Cardiac muscle cell (in vitro differentiated cells and primary cell): ENCODE measurements at places on chromosomes 7 and 10.

GRCh38 chr10:133159611-133159949 lies 439 bp upstream of the KNDC1 start:
- no peak for DNase-seq

DNA sequence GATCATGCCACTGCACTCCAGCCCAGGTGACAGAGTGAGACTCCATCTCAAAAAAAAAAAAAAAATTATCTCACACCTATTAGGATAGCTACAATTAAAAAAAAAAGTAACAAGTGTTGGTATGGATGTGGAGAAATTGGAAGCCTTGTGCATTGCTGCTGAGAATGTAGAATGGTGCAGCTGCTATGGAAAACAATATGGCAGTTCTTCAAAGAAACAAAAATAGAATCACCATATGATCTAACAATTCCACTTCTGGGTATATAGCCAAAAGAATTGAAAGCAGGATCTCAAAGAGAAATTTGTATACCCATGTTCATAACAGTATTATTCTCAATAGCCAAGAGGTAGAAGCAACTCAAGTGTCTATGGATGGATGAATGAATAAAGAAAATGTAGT lies 143.6 kb upstream of the PRR15 start:
- DNase-seq = no peak

GRCh38 chr7:102992938-102993717 lies 80.3 kb downstream of the LRRC17 start:
- no peak for DNase-seq

DNA sequence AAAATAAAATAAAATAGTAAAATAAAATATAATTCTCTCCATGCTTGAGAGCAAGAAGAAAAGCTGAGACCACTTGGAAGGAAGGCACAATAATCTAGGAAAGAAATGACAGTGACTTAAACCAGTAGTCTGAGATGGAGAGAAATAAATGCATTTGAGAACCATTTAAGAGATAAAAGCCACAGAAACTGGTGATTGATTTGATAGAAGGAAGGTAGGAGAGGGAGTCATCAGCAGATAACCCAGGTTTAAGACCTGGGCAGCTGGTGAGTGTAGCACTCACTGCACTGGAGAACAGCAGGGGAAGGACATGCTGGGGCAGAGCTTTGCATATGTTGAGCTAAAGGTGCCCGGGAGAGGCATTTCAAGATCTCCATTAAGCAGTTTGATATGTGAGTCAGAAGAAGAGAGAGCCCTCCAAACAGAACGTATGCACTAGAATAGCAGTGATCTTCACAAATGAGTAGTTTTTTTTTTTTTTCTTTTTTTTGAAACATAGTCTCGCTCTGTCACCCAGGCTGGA lies 268.0 kb downstream of the DYNC1I1 start:
- no peak for DNase-seq

DNA sequence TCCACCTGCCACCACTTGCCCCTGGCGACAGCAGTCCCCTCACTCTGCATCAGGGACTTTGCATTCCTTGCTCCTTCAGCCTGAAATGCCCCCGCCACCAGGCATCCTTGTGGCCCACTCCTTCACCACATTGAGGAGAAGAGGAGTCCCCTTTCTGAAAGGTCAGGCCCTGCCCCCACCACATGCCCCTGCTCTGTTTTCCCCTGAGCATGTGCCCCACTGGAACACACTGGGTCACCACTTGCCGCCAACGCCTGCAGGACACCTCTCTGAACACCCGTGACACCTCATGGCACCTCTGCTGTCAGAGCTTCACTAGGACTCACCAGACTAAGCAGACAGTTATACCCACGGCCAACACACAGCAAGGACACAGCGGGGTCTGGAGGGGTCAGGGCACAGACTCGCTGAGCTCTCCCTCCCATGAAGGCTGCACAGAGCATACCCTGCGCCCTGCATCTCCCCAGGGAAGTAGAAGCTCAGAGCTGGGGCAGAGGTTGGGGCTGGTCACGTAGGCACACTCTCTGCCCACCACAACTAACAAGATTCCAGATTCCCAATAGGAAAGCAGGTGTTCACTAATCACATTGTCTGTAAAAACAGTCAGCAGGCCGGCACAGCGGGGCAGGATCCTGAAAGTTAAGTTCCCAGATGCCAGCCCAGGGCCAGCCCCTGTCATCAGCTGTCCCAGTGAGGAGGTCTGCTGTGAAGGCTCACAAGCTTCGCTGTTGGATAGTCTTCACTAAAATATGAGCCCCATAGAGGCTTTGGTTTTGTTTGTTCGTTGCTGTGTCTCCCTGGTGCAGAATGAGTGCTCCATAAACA lies 5.8 kb upstream of the AOC1 start:
- no peak for DNase-seq

DNA sequence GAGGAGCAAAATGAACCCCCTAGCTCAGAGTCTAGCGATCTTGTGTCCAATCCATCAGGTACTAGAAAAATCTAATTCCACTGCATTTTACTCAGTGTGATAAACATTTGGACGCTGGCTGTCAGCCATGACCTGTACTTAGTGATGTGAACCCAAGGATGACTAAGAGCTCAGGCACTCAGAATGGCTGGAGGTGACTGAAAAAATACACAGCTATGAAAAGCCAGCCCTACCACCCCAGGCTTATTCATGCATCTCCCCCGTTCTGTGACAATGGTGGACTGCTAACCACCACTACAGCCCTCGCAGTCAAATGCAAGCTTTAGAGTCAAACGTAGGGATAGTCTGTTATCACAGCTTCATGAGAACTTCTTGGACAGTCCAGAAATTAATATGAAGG lies 14.9 kb downstream of the AFAP1L2 start:
- peak; percentile 65 for DNase-seq

DNA sequence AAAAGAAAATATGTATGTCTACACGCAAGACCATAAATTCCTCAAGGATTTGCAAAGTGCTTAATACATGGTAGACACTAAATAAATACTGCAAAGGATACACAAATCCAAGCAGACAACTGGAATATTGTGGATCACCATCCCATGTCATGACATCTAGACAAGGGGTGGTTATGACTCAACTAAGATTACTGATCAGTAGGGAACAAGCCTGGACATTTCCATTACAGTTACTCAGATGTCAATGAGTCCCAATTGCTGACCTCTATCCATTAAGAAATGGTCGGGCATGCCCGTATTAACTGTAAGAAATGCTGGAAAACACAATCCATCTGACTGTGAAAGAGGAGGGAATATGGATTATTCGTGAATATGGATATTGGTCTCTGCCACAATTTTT lies 27.6 kb upstream of the RUFY2 start:
- no peak for DNase-seq

GRCh38 chr10:88388324-88388723 lies 194.8 kb downstream of the RNLS start:
- no peak for DNase-seq

DNA sequence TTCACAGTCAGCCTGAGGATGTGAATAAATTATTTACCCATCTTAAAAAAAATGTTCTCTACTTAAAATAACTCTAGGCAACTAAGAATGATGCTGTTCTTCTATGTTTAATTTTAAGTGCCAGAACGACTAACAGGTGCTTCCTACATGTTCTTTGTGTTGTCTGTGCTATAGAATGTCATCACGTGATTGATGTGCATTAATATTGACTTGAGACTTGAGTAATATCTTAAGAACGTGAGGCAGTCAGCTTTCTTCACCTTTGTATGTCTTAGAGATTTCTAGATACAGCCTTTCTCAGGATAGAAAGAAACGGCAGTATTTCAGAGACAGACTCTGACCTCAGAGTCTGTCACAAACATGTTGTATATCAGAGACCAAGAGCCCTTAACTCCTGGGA lies 274.6 kb downstream of the KCND2 start:
- DNase-seq = no peak

DNA sequence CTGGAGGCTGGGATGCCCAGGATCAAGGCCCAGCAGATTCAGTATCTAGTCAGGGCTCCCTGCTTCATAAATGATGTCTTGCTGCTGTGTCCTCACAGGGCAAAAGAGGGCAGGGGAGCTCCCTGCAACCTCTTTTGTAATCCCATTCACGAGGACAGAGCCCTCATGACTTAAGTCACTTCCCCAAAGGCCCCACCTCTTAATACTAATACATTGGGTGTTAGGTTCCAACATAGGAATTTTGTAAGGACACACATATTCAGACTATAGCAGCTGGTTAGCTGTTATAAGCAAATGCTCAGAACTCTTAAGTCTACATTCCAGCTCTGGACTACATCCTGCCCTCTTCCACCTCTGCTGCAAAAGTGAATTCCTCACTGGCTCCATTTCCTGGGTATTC lies 63.0 kb downstream of the VOPP1 start:
- peak; percentile 16 for DNase-seq

GRCh38 chr7:115005251-115005650 lies 83.4 kb downstream of the MDFIC start:
- DNase-seq = no peak

DNA sequence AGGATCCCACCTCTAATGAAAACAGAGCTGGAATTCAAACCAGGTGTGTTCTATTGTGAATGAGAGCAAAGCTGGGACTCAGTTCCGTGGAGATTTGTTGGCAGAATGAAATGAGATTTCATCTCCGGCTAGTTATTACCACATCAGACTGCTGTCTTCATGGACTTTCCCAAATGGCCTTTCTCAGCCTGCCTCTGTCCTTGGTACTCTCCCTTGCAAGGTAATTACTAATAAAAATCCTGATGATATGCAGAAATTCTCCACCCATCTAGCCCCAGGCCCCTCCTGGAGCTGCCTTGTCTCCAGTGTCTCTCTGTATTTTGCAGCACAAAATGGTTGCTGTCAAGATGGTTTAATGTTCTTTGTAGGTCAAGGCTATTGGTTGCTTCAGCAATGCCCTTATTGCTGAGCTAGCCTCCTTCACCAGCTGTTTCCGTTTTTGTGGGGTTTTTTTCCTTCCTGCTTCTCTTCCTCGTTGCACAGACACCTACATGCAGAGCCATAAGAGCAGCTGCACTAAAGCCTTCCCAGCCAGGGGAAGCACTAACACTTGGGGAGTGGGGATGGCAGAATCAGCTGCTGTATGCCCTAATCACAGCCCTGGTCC lies 185.0 kb upstream of the GHITM start:
- DNase-seq = peak; percentile 7

DNA sequence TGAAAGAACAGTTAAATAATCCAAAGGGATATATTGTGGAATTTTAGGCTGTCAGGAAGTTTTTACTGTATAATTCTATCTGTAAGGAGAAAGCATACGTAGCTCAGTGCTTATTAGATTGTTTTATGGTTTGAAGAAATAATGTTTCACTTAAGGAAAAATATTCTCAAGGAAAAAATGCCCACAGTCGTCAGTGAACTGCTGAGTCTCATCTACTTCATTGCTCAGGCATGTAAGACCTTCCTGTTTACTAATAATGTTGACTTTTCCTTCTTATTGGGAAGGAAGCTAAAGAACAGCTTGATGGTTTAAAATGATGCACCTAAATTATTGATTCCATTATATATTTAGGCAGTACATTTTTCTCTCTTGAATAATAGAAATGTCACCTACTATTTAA lies 304.2 kb downstream of the SDK1 start:
- DNase-seq = no peak

DNA sequence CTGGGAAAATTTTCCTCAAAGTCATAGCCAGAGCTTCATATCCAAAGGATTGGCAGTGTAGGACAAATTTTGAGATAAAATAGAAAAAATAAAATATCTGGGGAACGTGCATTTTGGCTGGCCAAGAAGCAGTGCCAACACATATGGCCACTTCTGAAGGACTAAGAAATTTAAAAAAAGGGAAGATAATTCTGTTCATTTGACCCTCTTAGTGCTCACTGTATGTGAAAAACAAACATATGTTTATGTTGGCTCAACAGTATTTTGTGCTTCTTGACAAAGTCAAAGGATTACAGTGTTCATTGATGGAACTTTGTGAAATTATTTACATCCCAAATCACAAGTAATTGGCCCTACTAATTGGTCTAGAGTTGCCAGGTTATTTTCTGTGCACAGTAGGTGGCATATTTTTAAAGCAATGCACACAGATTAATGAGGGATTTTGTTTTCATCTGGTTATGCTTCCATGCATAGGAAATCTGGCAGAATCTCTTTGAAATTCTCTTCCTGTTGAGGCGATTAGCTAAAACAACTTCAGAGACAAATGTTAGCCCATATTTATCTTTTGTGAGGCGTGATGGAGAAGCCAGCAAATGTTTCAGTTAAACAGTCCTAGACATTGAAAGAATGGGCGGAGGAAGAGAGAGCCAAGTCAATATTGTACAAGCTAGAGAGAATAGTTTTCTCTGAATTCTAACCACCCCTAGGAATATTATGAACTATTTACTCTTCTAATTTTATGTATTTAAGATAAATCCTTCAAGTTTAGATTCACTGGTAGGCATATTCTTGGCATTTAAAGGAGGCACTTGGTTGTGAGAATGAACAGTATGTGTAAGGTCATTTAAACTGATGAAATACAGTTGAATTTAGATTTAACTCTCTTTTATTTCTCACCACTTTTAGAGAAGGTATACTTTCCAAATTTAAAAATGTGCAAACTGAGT lies 237.7 kb upstream of the MBL2 start:
- DNase-seq = no peak

GRCh38 chr10:33799281-33799943 lies 464.9 kb upstream of the NRP1 start:
- DNase-seq = peak; percentile 34

DNA sequence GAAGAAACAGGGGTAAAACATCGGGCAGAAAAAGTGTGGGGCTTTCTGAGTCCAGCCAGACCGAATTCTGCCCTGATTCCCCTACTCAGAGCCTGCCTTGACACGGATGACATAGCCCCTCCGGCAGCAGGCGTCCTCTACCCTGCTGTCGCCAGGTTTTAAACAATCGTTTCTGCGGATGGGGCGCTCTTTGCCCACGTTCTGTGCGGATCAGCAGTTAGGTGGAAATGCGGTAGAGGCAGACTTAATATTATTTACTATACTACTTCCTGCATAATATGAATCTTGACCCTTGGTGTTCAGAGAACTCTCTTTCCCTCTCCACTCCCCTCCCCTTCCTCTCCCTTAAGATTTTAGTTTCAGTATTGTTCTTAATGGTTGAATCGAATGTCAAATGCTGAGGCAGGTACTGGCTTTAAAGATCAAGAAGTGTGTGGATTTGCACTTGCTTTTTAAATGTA lies 2.4 kb downstream of the GATA3 start:
- DNase-seq = no peak

DNA sequence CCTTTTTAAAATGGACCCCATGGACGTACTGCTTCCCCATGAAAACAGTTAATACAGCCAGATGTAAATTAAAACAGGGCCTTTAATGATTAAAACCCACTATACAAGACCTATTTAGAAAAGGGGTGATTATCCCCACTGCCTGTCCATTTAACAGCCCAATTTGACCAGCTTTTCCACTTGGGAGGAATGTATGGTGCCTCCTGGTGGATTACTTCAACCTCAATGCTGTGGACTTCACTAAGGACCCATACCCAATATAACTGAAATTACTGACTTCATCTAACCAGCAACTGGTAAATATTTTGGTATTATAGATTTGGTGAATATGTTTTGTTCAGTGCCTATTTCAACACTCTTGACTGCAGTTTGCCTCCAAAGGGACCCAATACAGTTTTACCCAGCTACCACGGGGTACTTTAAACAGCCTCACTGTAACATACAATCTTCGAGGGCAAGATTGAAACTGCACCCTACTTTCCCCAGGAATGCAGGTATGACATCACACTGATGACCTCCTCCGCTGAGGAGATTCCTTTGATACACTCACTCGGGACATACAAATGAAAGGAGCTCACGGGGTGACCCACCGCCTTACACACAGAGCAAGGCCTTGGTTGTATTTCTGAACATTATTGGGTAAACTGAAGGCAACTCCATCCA lies 192.8 kb downstream of the DNAJC1 start:
- no peak for DNase-seq

GRCh38 chr7:134414109-134414508 lies 44.8 kb downstream of the AKR1B1 start:
- DNase-seq = no peak
